Left kidney (tissue), 8 donors: ENCODE measurements at places on chromosomes 4 and X. TPM values are rescaled to one million over a fixed set of nuclear protein-coding genes. Genes with fewer than 3 reads are reported as not detected.
A peak's percentile ranks its signal among the peaks of the same experiment; 100 is the strongest.

FGFBP1 gene
- polyA plus RNA-seq, result not detected

LRBA gene
- polyA plus RNA-seq, result 75.9 TPM

RTL3 gene
- not detected for polyA plus RNA-seq

GPRASP2 gene
- 41.7 TPM for polyA plus RNA-seq

AIFM1 gene
- polyA plus RNA-seq, result 100 TPM

SLC6A14 gene
- polyA plus RNA-seq, result 0.27 TPM

ARAP2 gene
- polyA plus RNA-seq, result 8.7 TPM

OTUD5 gene
- polyA plus RNA-seq, result 67.2 TPM

- DNase-seq, result no peak
Observed at GRCh38 chr4:149889991-149890390, 74.3 kb upstream of the IQCM start.

DNA sequence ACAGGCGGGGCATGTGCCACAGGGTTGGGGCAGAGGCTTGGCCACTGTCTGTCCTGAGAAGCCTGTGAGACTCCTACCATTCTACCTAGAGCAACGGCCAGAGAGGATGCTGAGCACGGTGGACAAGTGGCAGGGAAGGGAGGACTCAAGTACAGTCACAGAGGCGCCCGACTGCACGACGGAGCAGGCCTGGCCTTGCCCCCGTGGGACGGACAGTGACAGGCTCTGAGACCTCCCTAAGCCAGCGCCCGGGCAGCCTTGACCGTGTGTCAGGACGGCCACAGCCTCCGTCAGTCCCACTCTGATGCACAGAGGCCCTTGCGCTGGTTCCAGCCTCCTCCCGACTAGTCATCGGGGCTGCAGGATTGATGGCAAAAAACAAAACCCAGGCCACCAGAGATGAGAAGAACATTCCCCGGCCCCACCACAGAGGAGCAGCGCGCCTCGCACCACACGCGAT is 36.7 kb upstream of the MXD4 start:
- DNase-seq, result no peak

GRCh38 chr4:168374772-168375523 is 56.4 kb upstream of the DDX60 start:
- no peak for DNase-seq

DNA sequence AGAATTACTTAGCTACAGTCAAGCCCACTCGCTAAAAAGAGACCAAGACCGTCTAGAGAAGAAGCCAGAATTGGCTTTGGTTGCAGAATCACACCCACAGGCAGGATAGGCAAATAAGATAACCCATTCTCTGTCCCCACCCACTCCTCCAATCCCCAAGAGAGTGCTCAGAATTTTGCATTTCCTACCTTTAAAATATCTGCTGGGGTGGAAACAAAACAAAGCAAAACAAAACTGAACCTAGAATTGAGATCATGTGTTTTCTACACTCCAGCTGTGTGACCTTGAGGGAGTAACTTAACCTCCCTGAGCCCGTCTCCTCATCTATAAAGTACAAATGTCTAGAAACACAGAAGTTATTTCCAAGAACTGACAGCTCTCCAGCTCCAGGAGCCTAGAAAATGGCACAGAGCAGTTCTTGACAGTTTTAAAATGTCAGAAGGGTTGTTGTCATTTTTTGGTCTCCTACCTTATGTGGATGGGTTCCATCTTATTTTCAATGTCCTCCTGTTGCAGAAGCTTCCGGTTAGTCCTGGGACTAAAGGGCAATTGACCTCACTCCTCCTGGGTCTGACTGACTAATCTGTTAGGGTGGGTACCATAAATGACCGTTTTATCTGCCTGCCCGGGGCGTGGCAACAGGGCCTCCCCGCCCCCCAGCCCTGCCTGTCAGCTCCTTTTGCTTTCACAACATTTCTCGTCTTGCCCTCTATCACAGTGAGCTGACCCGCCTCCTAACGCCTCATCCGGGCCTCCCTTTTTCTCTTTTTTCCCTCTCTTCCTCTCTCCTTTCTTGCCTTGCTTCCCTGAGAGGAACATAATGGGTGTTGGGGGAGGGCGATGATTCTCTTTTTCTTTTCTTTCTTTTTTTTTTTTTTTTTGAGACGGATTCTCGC is 114.0 kb downstream of the RBM47 start:
- no peak for DNase-seq

GRCh38 chrX:63764946-63765345 is 20.1 kb downstream of the ARHGEF9 start:
- no peak for DNase-seq

GRCh38 chr4:43360296-43360695 is 467.8 kb downstream of the GRXCR1 start:
- no peak for DNase-seq

DNA sequence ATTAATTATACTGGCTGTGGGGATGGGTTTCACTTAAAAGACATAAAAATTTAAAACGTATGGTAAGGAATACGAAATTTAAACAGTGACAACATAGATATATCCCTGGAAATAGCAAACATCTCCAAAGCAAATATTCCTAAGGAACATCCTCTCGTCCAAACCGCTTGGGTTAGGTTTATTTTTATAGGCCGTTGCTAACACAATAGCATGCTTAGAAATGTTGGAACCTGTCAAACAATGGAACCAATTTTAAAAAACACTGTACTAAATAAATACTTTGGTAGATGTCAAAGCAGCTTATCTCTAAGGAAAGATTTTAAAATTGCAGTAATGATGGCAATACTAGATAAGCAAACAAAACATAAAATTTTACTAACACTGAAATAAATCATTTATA is 45.4 kb downstream of the SEC24D start:
- DNase-seq, result no peak

DNA sequence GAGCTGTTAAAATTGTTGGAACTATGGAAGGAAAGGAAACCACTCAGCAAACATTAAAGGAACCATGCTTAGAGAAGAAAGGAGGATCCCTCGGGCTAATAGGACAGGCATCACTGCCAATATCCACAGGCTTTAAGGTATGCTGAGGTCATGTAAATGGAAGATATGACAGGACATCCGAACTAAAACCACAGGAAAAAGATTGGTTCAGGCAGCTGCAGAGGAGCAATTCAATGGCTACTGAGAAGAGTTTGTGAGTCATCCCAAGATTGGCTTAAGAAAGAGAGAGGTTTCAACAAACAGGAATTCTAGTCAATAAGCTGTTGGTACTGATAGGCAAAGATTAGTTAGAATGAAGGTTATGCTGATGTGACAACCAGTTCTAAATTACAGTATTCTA is 106.4 kb upstream of the FAM241A start:
- no peak for DNase-seq

DNA sequence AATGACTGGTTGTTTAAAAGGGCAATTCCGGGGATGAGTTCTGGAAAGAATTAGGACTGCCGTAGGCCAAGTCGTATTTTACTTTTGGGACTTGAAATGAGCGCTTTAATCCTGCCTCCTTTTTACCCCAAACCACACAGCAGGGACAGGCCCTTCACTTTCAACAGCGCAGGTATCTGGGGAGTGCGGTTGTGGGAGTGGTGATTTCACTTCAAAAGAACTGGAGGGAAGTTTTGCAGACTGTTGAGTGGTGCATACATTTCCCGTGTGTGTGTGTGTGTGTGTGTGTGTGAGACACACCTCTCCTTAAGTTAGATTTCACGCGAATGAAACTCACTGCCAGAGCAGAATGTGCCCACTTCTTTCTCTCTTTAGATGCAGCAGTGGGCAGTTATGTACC is 2.8 kb downstream of the NHS start:
- no peak for DNase-seq

DNA sequence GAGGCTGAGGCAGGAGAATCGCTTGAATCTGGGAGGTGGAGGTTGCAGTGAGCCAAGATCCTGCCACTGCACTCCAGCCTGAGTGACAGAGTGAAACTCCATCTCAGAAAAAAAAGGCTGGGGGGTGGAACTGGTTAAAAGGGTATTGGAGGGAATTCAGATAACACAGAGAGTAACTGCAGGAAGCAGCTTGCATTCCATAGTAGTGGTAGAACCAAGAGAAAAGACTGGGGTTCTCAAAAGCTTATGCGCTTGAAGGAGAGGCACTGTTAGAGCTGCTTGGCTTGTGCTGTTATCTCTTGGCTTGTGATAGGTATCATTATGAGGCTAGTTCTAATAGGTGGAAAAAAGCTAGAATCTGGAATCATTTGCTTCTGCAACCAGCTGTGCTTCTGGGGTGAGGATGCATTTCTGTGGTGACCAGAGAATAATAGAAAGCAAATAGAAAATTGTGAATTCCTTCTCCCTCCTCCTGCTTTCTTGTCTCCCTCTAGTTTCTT is 91.2 kb upstream of the ELOVL6 start:
- DNase-seq, result no peak

DNA sequence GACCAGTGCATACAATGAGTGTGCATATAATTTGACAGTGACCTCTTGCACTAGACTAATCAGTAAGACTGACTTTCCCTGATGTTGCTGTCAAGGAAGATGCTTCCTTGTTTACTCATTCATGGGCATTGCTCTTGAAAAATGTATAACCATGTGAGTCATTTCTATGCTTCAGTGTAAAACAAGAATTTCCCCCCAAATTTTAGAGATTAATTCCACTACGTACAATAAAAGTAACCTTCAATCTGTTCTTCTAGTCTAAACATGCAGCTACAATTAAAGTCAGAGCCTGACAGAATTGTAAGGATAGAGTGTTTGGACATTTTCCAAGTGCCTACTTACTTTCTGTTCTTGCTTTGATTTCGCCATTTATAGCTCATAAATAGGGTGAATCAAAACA is 935.7 kb downstream of the RAPGEF2 start:
- DNase-seq, result no peak

- DNase-seq, result no peak
Observed at GRCh38 chrX:128685387-128685786, 633.2 kb upstream of the ACTRT1 start.

DNA sequence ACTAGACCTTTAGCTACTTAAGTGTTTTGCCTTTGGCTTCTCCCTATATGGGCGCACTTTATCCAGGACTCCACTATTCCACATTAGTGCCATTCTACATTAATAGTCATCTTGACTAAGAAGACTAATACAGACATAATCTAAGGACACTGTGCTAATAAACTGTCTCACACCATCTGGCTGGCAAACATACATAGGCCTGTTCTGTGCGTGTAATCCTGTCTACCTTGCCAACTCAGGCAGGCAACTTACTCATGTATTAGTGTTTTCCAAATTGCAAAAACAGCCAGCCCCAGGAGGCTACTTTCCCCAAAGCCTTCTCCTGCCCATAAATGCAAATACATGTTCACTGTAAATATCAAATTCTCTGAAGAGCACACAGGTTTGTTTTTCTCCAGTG is 587.3 kb downstream of the TMA16 start:
- DNase-seq, result no peak

DNA sequence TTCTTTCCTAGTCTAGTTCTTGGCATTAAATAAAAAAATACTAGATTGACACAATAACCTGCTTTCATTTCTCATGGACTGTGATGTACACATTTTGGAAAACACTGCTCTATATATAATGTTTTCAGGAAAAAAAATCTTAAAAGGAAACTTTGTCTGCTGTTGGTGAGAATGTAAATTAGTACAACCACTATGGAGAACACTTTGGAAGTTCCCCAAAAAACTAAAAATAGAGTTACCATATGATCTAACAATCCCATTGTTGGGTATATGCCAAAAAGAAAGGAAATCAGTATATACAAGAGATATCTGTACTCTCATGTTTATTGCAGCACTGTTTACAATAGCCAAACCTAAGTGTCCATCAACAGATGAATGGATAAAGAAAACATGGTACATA is 202.3 kb downstream of the PPP3CA start:
- no peak for DNase-seq

- no peak for DNase-seq
Observed at GRCh38 chrX:56761167-56761566, 32.1 kb downstream of the NBDY start.

DNA sequence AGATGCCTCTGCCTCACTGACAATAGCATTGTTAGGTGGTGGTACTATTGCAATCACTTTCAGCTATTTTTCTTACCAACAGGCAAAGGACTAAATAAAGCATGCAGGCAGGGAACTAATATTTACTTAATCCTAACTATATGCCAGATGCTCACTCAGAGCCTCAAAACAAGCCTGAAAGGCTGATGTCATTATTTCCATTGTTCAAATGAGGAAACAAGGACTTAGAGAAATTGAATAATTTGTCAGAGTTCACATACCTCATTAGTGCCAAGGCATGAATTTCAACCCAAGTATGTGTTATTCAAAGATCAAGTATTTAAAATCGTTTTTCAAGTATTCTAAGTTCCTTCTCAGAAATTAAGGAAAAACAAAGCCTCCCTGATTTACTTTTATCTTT is 374.9 kb upstream of the TECRL start:
- DNase-seq, result no peak

GRCh38 chr4:122845760-122846159 is 19.1 kb downstream of the FGF2 start:
- no peak for DNase-seq

DNA sequence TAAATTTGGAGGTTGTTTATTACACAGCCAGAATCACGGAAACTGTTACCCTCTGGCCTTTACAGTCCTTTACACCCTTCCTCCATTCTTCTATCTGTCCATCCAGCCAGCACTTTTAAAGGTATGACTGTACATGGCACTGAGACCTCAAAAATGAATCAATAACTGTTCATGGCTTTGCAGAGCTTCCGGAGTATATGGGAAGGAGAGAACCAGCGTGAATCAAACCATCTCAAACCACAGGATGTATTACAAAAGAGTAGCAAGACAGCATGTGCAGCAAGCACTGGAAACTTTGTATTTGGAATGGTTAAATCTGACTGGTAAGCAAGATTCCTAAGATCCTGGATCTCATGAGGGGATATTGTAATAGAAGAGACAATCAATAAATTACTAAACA is 228.5 kb upstream of the CASK start:
- DNase-seq, result no peak

- DNase-seq, result no peak
Observed at GRCh38 chrX:9383655-9384054, 81.2 kb upstream of the TBL1X start.

GRCh38 chr4:55321707-55322264 is 24.3 kb upstream of the SRD5A3 start:
- DNase-seq, result peak; percentile 82

GRCh38 chr4:102477657-102478056 is 23.5 kb upstream of the NFKB1 start:
- DNase-seq, result no peak

- DNase-seq, result no peak
Observed at GRCh38 chr4:79993476-79993875, 79.6 kb downstream of the ANTXR2 start.

DNA sequence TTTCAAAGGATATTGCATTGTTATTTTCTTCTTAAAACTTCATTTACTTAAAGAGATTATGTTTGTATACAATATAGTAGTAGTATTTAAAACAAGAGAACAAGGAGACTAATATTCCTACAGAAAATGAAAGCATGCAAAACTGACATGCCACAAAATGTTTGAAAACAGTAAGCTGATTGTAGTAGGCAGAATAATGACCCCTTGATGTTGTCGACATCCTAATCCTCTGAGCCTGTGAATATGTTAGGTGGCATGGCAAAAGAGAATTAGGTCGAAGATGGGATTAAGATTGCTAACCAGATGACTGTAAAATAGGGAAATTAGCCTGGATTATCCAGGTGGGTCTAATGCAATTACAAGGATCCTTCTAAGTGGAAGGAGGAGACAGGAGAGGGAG is 522.2 kb upstream of the NR3C2 start:
- DNase-seq, result no peak

- no peak for DNase-seq
Observed at GRCh38 chrX:19674041-19674789, 158.9 kb upstream of the MAP3K15 start.
